ENCODE measurements at places on chromosomes 4 and X. TPM values are rescaled to one million over a fixed set of nuclear protein-coding genes. Genes with fewer than 3 reads are reported as not detected.

The FDCSP gene
- not detected for total RNA-seq

The FAT4 gene
- total RNA-seq: 18.5 TPM

The CXCL9 gene
- total RNA-seq: not detected

The G6PD gene
- total RNA-seq: 106 TPM

The IL21 gene
- total RNA-seq: not detected

The NKRF gene
- total RNA-seq: 4.8 TPM

The FABP2 gene
- not detected for total RNA-seq

The CXCL1 gene
- total RNA-seq: 69.7 TPM

The CFAP47 gene
- total RNA-seq: not detected
